ENCODE measurements at places on chromosomes 3 and 15.

DNA sequence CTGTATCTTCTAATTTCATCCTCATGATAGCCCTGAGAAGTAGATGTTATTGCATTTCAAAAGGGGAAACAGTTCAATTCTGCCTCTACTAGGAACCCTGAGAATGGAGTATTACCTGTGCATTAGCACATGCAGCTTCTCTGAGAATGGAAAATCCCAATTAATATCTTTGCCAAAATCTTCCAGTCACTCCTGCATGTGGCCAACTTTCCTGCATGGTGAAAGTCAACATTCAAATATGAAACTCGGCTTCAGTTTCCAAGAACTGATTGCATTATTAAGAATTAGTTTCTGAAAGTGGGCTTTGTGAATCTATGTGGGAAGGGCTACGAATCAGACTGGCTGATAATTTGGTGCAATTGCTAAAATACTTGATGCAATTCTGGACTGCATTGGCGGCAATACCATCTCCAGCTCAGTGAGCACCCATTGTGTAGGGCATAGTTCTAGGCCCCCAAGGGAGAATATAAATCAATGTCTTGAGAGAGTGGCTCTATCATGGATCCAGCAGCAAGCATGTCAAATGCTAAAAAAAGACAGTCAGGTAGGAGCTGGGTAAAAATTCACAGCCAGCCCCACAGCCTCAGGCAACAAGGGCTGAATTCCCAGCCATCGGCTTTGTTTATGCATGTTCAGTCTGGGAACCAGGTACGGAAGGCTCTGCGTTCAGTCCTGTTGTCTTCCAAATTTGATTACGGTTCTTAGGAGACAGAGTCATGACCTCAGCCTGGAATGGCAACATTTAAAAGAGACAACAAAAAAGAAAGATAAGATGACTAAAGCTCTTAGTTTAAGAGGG is 18.8 kb upstream of the BCL6 start:
- DNase-seq = no peak

DNA sequence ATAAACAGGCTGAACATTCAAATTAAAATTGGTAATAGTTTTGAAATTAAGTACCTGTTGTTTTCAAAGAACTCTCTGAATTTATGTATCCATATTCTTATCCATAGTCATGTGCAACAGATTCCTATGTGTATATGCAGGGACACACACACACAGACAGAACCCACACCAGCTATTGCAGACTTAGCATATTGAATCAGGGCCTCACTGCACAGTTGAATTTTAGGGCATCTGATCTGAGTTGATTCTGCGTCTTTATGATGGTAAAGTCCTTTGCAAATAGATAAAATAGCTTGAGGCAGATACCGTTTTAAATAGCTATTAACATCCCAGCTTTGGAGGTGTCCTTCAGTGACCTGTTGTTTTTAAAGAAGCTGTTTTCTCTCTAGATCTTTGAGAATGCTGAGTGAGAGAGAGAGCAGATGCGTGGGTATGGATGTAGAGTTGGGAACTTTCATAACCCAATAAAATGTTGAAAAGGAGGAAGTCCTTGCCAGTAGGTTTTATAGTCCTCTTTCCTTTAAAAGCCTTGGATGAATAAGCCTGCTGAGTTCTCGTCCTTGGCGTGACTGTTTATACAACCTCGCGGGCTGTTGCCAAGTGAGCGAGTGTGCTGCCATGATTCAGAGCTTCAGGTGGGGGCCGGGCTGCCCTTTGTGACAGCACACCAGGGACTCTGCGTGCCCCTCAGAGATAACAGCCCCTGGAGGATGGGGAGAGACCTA is 18.3 kb downstream of the MYZAP start:
- no peak for DNase-seq

- DNase-seq = no peak
Measured at GRCh38 chr3:170806676-170807075, 63.3 kb downstream of the RPL22L1 start.

- no peak for DNase-seq
Measured at GRCh38 chr15:95595759-95596158, 734.7 kb upstream of the NR2F2 start.

- no peak for DNase-seq
Measured at GRCh38 chr3:195770081-195770840, 41.5 kb downstream of the MUC4 start.

- DNase-seq = no peak
Measured at GRCh38 chr15:63156755-63157117, 541 bp downstream of the RPS27L start.

DNA sequence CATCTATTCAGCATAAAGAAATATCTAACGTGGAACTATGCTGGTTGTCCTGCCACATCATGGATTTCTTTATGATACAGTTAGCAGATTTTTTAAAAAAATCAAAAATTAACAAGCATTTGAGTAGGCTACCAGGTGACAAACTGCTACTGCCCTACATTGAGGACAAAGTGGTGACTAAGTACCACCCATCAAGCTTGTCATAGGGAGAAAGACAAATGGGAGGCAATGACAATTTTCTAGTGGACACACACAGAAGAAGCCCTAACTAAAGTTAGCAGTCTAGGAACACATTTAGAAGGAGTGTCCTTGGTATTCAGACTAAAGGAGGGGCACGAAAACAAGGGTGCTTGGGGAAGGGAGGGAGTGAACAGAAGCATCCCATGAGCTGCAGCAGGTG is 131.2 kb downstream of the TBL1XR1 start:
- DNase-seq = no peak

DNA sequence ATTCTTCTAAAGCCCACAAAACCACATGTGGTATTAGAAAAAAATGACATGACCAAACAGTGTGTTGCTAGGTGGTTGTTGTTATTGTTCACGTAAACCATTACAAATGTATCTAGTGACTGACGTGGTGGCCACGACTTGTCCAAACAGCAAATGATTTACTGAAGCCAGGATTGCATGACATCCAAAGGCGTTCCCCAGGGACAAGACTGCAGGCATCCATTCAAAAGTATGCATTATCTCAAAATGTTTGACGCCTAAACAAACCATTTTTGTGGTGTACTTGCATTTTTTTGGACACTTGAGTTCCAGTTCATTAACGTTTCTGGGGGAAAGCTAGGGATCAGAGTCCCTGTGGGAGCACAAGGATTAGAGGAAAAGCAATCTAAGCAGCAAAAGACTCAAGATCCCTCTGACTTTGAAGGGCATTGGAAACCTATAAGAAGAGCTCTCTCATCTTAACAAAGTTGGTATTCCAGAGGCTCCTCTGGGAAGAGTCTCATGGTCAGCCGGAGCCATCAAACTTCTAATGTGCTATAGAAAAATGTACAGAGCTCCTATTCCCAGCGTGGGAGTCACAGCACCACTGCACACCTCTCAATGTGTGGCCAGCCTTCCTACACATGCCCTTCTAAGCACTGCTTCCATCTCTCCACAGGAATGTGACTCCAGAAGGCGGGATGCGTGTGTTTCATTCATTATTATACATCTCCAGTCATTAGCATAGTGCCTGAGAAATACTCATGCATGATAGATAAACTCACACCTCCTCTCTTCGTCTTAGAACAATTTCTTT is 62.9 kb downstream of the FBN1 start:
- DNase-seq = no peak

DNA sequence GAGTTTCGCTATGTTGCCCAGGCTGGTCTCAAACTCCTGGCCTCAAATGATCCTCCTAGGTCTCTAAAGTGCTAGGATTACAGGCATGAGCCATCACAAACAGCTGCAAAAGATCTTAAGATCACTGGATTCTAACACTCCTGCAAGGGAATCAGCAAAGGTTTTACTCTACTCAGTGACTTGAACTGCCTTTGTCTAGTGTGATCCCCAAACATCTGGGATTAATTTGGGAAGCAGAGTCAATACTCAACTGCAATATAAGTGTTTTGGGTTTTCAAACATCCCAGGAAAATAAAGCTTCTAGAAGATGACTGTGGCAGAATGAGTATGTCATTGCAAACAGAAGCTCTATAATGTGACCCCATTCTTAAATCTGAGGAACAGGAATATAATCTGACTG is 7.2 kb downstream of the SPG21 start:
- no peak for DNase-seq

- DNase-seq = peak; percentile 56
Measured at GRCh38 chr15:60592371-60593169, 113.6 kb upstream of the ICE2 start.
